ENCODE measurements at places on chromosomes 7 and 10.

- peak; percentile 33 for DNase-seq
Measured at GRCh38 chr7:37031571-37032257, 307.4 kb upstream of the AOAH start.

DNA sequence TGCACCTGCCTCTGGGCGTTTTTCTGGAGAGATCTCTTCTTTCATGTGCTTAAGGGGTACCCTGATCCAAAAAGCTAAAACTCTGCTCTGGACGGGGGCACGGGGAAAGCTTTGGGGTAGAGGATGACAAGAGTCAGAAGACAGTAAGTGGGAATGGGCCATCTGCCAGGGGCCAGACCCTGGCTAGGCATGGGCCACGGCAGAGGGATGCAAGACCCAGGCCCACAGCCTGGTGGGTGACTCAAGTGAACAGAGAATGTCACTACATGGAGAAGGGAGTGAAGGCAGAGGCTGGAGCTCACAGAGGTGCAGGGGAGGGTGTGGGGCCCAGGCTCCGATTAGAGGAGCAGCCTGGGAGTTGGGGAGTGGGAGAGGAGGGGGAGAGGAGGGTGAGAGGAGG lies 15.3 kb downstream of the FLNC start:
- DNase-seq = no peak

DNA sequence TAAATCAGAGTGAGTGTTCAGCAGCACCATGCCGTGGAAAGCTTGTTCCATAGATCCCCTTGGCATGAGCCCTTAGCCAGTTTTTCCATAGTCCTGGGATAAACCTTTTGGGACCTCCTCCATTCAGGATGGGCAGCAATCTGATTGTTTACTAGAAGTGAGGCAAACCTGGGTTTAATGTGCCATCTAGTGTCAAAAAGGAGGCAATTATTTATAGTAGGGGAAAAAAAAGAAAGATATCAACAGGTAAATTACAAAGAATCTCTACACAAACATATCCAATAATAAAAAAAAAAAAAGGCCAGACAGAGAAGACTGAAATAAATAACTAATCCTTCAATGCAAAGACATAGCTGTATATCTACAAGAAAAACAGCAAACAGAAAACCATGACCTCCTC lies 229.0 kb upstream of the STK17A start:
- no peak for DNase-seq

DNA sequence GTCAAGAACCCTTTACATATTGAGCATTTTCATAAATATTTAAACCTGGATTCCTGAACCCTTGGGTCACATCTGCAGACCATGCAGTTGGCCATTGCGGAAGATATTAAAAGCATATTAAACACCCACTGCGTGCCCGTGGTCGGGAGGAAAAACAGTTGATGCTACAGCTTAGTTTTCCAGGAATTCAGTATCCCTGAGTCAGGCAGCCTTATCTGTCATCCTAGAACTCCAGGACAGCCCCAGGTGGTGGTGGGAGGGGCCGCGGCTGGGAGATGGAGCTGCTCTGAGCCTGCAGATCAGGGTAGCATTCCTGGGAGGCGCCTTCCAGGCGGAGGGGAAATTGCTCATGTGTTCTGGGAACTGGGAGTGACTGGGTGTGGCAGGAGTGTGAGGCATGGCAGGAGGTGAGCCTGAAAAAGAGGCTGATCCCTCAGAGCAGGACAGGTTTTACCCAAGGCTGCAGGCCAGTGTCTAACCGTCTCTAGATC lies 222.9 kb upstream of the SH2B2 start:
- DNase-seq = no peak

DNA sequence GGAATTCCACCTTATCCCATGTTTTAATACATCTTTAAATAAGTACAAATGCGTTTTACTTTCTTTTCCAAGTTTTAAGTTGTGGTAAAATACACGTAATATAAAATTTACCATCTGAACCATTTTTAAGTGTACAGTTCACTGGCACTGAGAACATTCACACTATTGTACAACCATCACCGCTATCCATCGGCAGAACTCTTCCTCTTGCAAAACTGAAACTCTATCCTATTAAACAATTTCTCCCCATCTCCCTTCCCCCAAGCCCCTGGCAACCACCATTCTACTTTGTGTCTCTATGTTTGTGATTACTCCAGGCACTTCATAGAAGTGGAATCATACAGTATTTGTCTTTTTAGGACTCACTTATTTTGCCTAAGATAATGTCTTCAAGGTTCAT lies 33.8 kb downstream of the HIP1 start:
- DNase-seq = no peak

DNA sequence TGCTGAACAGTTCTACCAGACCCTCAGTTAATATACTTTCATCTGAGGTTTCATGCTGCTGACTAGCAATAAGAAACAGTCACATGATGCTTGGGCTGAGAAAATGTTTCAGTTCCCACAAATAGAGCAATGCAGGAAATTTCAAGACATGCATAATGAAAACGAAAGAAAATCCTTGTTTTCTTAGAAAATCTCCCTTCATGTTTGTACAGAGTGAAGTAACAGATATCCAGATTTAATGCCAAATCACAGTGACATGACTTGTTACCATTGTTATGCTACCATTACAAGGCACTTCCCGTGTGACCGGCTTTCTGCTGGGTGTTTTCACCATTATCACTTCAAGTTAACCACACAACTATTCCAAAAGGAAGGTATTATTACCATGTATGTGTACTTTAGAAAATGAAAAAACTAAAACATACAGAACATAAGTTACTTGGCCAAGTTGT lies 121.7 kb downstream of the DOCK4 start:
- DNase-seq = no peak

- DNase-seq = no peak
Measured at GRCh38 chr7:50908628-50909290, 126.1 kb upstream of the GRB10 start.

DNA sequence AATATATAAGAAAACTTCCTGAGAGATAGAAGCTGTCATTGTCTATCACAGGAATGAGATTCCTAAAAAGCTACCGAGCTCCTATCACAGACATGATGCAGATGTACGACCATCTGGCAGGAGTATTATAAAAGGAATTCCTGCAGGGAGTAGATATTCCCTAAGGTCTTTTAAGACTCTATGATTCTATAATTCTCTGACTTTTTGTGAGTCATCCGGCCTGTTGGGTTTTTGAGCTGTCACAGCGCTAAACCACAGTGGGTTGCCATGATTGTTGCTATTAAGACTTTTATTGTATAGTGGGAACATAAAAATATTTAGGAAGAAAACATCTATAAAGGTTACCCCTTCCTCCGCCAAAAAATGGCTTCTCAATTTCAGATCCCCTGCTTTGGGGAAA lies 223.4 kb downstream of the BMPER start:
- DNase-seq = no peak

GRCh38 chr10:69757553-69758309 lies 44.0 kb upstream of the COL13A1 start:
- DNase-seq = no peak

- no peak for DNase-seq
Measured at GRCh38 chr10:92595505-92595904, 2.6 kb downstream of the KIF11 start.

- no peak for DNase-seq
Measured at GRCh38 chr10:63430091-63430998, 35.4 kb downstream of the JMJD1C start.

DNA sequence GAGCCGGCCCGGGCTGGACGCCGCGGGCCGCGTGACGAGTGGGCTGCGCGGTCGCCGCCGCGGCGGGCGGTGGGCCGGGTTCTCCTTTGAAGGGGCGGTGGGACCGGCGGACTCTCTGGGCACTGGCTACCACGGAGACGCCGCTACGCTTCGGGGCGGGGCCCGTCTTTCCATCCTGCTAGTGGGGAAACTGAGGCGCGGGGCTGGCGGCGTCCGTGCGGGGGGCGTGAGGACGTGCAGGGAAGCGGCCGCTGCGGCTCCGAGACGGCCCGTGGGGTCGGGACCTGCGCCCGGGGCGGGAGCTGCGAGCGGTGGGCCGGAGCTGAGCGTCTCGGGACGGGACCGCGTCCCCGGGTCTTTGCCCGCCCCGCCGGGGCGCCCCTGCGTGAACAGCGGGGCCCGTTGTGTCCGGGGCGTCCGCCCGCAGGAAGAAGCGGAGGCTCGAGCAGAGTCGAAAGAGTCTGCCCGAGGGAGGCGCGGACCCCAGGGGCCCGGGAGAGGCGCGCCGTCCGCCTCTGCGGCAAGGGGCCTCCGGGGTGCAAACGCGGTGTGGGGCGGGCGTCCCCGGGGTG lies 548 bp upstream of the BNIP3 start:
- DNase-seq = no peak

DNA sequence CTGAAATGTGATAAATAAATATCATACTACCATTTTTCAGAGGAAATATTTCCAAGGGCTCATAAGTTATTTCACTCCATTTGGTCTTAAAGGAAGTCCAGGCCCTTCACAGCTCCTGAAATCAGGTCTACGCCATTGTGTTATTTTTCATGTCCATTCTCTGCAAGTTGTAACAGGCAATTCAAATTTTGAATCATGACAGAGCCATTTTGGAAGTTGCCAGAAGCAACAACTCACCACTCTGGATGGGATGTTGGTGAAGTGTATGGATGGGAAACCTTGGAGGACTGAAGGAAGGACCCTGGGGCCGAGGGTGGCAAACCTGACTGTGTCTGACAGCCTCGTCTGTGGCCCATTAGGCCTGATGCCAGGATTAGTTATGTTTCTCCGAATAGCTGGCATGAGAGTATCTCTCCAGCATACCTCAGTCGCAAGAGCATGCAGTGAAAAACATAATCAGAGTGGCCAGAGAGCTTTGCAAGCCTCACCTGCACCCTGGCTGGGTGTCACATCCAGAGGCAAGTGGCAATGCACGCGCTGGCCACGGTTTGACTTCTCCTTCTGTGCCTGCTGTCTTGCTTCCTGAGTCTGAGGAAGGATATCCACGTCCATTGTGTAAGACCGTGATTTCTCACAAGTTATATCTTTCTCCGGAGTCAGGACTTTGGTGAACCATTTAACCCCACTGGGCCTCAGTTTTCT lies 87.1 kb downstream of the NRP1 start:
- DNase-seq = no peak

GRCh38 chr7:98651760-98652159 lies 34.7 kb downstream of the NPTX2 start:
- DNase-seq = no peak

- no peak for DNase-seq
Measured at GRCh38 chr10:47254611-47255010, 45.4 kb upstream of the GDF10 start.

GRCh38 chr10:113015201-113015600 lies 65.2 kb downstream of the TCF7L2 start:
- DNase-seq = no peak

DNA sequence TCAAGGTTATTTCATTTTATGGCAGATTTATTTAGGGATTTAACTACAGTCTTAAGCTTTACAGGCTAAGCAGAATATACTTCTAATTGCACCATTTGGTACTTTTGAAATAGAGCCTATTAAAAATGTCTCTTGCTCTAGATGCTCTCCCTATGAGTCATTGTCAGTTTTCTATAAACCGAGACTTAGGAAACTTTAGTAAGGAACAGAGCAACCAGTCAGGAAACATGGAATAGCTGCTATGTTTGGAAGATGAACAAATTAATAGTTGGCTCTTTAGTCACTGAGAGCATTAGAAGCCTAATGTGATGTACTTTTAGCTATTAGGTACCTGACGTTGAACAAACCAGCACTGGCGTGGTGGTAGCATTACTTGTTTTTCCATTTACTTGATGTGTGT lies 35.3 kb downstream of the INPP5F start:
- no peak for DNase-seq

- DNase-seq = no peak
Measured at GRCh38 chr10:74705358-74705980, 120.9 kb upstream of the KAT6B start.

DNA sequence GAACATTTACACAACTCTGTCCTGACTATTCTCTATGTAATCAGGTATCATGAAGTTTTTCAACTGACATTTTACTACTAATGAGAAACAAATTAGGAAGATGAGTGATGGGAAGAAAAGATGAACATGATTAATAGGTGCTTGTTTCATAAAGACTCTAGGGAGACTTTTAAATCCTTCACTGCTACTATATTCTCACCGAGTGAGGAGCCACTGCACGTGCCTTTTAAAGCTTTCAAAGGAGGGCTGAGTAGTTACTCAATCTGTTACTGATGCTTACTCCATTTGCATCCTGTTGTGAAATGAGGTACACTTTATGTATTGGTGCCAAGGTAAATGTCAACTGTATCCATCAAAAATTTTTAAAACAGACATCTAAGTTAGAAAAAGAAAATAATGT lies 1.3 kb upstream of the COMMD3 start:
- no peak for DNase-seq

DNA sequence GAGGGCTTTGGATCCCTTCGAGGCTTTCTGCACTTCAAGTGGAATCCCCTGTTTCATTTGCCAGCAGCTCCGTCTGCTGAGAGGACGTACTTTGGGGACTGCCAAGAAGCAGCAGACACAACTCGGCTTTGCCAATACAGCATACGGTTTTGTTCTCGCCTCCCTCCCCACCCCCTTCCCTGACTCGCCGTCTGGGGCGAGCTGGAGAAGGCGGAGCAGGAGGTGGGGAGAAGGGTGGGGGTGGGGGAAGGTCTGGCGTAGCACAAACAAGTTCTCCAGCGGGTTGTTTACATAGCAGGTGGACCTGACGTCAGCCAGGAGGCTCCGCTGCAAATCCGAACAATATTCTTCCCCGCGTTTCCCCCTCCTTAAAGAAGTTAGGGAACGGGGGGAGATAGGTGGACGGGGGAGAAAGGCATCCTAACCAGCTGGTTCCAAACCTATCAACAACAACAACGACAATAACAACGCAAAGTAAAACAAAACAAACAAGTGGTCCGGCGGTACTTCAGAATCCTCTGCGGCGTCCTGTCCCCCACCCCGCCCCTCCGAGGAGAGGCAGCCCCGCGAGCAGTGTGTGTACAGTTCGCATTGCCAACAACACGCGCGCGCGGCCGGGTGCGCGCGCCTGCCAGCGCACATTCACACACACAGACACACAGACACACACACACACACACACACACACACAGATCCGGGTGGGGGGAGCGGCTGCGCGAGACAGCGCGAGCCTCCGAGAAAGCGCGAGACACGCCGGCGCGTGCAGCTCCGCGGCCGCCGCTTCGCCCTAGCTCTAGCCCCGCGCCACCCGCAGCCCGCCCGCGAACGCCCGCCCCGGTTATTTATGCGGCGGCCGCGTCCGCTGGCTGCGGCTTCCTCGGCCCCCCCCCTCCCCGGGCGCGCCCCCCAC lies 167.0 kb upstream of the PPP1R3A start:
- no peak for DNase-seq

DNA sequence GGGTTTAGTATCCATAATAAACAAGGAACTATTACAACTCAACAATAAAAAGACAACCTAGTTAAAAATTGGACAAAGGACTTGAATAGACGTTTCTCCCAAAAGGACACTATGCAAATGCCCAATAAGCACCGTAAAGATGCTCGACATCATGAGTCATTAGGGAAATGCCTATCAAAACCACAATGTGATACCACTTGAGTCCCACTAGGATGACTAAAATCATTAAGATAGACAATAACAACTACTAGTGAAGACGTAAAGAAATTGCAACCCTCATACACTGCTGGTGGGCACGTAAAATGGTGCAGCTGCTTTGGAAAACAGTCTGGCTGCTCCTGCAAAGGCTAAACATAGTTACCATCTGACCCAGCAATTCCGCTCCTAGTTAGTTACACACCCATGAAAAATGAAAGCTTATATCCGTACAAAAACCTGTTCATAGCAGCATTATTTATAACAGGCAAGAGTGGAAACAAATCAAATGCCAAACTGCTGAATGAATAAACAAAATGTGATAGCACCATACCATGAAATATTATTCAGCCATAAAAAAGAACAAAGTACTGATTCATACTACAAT lies 17.3 kb downstream of the CCDC3 start:
- DNase-seq = no peak

All from stimulated activated CD4-positive, alpha-beta T cell treated with anti-CD3 and anti-CD28 coated beads, Interleukin-1b, Interleukin-23, amount 100 ng/mL, for 4 hours (primary cell).